ENCODE measurements at places on chromosomes 7 and 10.

GRCh38 chr10:114499630-114500190 is 95.4 kb upstream of the AFAP1L2 start:
- no peak for DNase-seq

DNA sequence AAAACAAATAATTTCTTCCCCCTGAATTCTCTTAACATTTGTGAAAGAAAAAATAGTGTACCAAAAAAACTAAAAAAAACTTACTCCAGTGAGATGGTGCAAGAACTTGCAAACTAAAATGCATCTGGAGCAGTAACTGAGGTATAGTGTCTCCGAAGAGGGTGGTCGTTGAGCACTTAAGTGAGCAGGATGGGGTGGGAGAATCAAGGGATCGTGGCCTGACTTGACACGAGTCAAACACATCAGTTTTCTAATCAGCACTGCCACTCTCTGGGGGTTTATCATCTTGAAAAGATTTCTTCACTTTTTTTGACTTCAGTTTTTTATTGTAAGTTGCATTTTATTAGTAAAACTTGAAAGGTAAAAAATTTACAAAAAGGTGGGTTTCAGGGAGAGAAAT is 2.5 kb downstream of the ZNF273 start:
- no peak for DNase-seq

DNA sequence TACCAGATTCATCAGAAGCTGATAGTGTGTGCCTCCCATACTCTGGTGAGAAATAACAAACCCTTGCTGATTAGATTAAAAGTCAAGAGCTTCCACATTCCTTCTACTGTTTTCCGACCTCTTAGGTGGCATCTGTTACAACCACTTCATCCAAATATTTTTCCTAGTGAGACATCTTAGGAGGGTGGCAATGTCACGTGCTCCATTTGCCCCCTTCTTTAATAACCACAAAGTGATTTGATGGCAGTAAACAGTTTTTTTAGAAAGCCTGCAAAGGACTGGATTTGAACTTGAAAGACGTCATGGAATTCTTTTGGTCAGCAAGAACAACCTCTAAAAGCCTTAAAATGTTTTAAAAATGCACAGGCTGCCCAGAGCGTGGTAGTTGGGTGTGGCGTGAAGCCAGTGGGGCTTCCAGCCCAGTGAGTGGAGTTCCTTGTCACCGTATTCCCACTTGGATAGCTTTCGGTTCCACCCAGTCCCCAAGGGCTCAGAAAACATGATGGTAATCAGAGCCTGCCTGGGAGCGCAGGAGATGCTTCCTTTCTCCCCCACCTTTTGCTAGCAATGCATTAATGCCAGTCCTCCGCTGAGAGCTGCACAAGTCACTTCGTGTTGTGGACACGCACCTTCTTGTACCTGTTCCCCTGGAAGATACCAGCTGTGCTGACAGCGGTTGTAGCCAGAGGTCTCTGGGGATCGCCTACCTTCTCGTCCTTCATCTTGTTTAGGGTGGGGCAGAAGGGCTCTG is 256.4 kb downstream of the KIAA1217 start:
- DNase-seq: no peak

DNA sequence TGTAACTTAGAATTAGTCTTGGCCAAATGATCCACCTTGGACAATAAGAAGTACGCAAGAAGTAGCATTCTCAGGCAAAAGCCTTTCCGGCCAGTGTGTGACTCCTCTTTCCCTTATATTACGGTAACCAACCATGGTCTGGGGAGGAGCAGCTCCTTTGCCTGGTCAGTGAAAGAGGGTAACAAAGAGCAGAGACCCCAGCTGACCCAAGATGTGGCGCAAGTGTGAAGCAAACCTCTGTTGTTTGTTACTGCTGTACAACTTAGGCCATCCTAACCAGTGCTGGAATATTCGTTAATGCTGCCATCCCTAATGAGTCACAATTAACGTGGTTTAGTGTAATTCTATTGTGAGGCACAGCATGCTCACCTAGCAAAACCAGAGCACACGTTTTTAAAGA is 44.0 kb downstream of the HIPK2 start:
- no peak for DNase-seq

DNA sequence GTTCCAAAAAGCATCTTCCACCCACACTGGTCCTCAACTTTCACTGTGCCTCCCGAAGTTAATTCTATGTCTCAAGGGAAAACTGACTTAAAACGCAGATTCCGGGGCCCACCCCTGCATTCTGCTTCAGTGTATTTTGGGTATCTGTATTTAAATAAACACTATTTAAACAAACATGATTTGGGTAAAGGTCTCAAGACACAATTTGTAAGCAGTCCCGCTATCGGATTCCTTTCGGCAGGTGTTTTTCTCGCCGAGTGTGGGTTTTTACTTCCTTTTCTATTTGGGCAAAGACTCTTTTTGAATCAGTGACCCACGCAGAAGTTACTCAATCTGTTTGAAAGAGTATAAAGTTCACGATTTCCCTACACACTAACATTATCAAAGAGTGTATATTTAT is 1.2 kb downstream of the PDIA4 start:
- no peak for DNase-seq

- no peak for DNase-seq
Measured at GRCh38 chr7:101179713-101180112, 380 bp downstream of the NAT16 start.

- no peak for DNase-seq
Measured at GRCh38 chr10:74913377-74913979, 87.1 kb downstream of the KAT6B start.

DNA sequence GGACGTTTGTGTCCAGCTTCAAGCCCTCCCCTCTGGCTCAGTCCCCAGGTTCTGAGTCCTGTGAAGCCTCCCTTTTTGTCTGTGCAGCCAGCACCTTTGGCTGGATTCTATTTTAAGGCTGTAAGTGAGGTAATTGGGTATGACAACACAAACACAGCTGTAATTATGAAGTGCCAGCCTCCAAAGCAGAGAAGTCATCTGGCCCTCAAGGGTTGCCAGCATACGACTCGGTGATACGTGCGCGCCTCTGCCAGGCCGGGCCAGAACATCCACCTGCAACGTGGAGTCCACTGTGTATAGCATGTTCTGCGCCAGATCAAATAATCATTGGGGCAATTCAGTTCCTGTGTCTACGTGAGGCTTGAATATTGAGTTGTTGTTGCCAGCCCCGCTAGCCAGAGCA is 6.7 kb upstream of the FAM180A start:
- DNase-seq: no peak

- no peak for DNase-seq
Measured at GRCh38 chr7:75727881-75728593, 10.7 kb downstream of the HIP1 start.

- no peak for DNase-seq
Measured at GRCh38 chr7:693280-693679, 33.2 kb upstream of the DNAAF5 start.

DNA sequence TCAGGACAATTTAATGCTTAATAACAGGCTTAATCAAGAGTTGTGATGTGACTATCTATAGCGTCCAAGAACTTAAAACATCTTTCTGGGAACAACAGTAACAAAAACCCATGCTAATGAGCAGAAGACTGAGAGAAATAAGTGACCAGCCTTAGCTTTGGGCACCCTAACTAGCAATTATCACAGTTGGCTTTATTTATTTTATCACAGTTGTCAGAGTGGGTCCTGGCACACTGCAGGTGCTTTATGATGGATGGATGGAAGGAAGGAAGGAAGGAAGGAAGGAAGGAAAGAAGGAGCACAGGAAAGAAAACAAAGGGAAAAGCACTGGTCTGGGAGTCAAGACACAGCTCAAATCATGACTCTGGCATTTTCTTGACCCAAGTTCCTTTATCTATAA is 181.1 kb downstream of the SKAP2 start:
- no peak for DNase-seq

GRCh38 chr10:48770561-48771089 is 86.0 kb downstream of the WDFY4 start:
- no peak for DNase-seq

DNA sequence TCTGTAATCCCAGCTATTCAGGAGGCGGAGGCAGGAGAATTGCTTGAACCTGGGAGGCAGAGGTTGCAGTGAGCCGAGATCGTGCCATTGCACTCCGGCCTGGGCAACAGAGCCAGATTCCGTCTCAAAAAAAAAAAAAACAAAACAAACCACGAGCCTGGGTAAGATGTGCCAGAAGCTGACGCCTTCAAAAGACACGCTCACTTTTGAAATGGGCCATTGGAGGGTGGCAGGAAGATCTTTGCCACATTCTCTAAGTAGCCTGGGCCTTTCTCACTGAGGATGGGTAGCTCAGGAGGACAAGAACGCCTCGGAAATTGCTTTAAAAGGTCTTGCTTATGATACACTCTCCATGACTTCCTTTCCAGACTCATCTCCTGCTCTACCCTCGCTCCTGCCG is 172.7 kb downstream of the SH3PXD2A start:
- no peak for DNase-seq

DNA sequence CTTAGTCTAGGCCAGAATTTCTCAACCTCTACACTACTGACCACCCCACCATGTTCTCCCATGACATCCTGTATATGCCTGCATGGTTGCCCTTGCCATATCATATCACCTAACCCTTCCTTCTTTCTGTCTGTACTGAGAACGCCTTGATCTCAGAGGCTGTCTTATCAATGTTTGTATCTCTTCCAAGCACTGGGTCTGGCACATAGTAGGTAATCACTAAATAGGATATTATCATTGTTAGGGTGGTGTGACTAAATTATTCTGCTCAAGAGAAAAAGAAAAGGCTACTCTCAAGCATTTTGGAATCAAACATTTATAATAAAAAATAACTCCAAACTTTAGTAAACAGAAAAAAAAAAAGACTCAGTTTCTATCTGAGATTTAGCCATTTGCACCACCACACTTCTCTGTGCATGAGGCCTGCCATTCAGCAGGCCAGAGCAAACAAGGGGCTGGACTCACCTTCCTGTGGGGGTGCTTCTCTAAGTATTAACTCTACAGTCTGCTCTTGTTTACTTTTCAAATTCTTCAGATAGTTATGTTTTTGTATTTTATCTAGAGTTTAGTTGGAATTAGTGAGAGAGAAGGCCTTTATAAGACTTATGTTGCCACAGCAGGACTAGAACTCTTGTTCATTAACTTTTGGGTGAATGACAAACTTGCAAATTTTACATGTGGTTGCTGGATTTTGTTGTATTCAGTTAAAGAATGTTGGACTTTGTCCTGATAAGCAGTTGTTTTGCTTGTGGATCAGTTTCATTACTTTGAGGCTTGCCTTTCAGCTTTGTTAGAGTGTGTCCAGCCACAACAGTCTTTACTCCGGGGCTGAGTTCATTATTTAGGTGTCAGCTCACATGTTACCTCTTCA is 5.4 kb downstream of the AGBL3 start:
- no peak for DNase-seq

DNA sequence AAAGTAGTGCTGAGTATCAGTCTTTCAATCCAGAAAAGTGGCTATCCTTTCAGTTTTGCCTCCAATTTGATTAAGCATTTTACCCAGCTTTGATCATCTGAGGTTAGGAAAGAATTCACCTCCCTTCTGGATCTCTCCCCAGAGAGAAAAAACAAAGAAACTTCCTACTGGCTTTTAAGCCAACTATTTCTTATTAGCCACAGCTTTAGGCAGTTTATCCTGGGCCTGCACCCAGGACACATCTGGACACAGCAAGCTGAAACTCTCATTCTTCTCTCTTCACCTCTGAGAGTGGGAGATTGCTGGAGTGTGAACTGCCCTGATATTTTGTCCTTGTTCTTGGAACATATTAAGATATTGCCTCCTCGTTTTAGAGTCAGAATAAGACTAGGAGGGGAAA is 43.5 kb upstream of the LSM8 start:
- DNase-seq: no peak

- DNase-seq: no peak
Measured at GRCh38 chr10:132186488-132187429, at the start of gene DPYSL4. Gene DPYSL4, plus strand, starts transcription at chr10:132186948. Its CDS starts 116 bp downstream, at chr10:132187064.

DNA sequence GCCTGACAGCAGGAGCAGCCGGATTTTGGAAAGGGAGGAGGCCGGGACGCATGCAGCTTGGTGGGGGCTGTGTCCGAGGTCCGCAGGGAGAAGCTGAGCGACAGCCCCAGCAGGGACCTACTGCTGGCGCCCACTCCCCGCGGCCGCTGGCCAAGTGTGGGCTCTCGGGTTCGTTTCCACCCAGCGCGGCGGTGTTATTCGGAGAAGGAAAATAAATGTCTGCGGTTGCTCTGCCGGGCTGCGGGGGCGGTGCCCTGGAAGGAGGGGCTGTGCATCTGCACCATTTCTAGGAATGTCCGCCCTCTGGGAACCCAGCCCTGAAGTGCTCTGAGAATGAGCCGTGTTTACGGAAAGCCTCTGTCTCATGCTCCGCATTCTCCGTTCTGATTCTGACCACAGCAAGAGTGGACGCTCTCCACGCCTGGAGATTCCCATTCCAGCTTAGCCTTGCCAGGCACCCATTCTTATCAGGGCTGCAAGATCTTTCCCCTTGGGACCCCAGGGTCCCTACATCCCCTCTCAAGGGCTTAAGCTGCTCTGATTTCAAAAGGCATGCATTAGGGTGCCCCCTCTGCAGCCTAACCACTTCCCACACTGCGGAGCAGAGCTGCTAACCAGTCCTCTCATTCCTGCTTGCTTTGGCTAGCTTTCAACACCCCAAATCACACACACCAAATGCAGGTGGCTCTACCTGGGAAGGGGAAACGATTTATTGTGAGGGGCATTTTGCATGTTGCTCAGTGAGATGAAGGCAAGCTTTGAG is 256.6 kb upstream of the GLI3 start:
- DNase-seq: peak; percentile 35

DNA sequence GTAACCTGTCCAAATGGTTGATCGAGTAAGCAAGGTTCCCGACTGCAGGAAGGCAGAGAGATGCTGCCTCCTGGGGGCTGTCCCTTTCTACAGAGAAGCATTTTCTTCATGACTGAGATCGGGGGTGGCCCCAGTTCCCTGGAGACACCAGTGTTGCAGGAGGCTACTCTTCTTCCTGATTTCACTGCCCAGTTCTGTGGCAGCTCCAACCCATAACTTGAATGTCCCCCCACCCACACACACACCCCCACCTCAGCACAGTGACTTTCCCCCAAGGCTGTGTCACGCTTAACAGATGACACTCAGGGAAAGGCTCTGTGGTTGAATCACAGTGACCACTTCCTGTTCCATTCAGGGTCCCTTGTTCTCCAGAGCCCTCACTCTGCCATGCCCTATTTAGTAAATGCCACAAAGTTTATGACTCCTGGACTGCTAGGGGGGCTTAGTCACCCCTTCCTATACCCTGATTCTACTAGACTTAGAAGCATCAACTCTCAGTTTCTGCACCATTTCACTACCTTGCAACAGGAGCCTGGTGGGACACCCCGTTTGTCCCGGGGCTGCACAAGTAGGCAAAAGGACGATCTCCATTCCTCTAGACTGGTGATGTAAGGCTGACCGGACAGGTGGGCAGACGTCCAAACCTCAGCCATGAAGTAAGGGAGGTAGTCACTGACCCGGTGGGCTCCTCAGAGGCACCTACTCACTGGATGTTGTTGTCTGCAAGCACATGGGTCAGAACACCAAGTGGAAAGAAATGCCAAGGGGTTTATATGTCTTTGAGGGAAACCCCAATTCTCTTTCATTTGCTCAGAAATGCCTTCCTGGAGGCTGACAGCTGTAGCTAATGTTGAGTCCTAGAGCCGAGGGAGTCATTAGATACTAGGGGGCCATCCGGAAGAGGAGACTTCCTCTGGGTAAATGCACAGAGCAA is 31.3 kb upstream of the SMC3 start:
- DNase-seq: no peak

Measured in smooth muscle cell of the brain vasculature (primary cell).